ENCODE measurements at places on chromosomes 3 and 15.
A peak's percentile ranks its signal among the peaks of the same experiment; 100 is the strongest.

GRCh38 chr15:63430766-63431451 lies 49.3 kb upstream of the CA12 start:
- no peak for DNase-seq

- no peak for DNase-seq
These were observed 19.2 kb downstream of the KLF13 start for GRCh38 chr15:31345606-31346366.

DNA sequence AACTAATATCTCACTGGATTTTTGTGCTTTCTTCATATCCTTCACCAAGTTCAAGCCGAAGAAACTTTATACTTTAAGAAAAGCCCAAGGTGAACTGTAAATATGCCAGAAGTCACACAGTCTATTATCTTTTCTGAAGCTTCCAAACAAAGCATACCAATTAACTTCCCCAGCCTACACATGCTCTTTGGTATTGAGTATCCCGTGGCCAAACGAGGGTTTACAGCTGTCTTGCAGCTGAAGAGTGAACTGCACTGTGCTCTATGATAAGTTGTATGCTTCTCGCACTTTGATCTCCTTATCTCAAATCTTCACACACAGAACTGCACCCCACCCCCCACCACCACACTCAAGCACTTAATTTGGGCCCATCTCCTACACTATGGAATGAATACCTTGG lies 215.6 kb upstream of the VEPH1 start:
- no peak for DNase-seq

GRCh38 chr3:18422972-18423371 lies 2.2 kb downstream of the SATB1 start:
- DNase-seq: no peak

GRCh38 chr3:149462581-149463011 lies 11.9 kb upstream of the TM4SF4 start:
- DNase-seq: peak; percentile 40

DNA sequence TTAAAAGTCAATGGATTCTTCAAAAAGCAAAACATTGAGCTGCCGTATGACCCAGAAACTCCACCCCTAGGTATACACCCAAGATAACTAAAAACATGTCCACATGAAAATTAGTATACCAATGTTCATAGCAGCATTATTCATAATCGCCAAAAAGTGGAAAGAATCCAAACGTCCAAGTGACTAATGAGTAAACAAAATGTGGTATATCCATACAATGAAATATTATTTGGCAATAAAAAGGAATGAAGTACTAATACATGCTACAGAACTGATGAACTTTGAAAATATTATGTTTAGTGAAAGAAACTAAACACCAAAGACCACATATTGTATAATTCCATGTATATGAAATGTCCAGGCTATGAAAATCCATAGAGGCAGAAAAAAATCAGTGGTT lies 77.9 kb downstream of the THBS1 start:
- no peak for DNase-seq

DNA sequence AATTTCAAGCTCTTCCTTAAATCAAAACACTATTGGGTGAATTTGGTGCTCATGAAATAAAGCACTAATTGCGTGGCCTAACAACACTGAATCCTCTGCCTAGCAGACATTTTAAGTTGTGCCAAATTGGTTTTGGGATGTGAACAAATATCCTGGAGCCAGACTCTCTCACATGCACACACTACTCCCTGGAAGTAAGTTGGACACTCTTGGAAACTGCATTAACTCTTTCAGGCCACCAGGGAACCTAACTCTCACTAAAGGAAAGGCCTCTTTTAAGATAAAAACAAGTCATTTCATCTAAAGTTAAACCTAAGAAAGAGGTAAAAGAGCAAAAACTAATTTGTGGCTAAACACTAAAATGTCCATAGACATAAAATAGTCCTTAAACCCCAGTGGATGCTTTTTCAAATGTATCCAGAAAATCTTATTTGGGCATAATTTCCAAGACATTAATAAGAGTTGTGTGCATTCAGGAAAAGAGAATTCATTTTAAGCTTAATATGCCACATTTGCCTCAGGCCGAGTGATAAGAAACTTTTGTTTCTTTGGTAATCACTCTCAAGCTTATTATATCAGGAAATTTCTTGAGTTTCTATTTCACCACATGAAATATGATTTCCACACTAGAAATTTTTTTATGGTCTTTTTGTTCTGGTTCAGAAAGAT lies 61.8 kb downstream of the ZBTB20 start:
- DNase-seq: no peak

- no peak for DNase-seq
These were observed 35.7 kb upstream of the MYZAP start for GRCh38 chr15:57556040-57556439.

DNA sequence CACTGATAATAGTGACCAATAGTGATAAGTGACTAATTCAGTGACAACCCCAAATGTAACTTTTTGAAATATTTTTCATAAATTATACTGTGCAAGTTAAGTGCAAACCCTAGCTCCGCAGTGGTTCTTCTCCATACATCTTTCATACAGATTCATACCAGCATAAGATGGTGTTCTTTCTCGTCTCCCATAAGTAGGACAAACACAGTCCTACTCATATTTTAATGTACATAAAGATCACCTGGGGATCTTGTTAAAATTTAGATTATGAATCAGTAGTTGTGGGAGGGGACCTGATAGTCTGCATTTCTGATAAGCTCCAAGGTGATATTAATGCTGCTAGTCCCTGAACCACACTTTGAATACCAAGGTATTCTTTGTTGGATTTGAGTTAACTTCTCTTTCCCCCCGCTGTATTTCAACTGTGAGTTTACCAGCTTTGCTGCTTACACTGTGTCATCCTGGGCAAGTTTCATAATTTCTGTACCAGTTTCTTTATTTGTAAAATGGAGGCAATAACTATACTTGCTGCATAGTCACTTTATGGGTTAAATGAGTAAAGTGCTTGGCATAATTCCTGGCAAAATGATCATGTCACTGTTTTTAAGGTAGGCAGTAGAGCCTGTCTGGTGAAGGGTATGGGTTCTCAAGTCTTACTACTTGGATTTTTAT lies 34.7 kb upstream of the C3orf38 start:
- no peak for DNase-seq

GRCh38 chr15:93866476-93866875 lies 364.9 kb upstream of the MCTP2 start:
- DNase-seq: no peak

DNA sequence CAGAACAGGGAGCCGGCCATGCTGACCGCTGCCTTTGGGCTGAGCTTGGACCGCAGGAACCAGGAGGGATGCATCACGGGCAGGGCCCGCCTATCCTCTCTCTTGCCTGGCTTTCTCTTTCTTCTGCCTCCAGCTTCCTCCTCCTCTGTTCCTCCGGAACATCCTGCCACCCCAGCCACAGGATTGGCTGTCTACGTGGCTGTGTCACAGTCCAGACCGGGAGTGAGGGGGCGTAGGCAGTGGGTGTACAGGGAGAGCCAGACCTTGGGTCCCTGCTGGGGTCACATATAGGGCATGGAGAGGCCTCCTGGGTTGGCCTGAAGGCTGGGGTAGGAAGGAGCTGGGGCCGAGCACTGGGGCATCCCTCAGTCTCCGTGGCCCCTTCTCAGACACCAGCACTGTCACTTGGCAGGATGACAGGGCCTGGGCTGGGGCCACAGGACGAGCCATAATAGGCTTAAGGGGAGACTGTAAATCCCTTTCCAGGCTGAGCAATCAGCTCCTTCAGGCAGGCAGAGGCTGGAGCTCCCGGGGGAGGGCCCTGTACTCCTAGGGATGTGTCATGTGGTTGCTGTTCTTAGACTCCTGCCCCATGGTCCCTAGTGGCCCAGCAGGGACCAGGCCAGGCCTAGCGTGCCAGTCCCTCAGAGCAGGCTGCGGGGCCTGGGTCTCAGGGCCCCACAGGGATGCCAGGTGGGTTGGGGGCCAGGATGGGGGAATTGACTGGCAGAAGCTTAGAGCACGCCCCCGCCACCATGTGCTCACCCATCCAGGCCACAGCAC lies 25.4 kb downstream of the LINGO1 start:
- no peak for DNase-seq

GRCh38 chr3:184597829-184598573 lies 36.4 kb downstream of the EPHB3 start:
- DNase-seq: no peak

DNA sequence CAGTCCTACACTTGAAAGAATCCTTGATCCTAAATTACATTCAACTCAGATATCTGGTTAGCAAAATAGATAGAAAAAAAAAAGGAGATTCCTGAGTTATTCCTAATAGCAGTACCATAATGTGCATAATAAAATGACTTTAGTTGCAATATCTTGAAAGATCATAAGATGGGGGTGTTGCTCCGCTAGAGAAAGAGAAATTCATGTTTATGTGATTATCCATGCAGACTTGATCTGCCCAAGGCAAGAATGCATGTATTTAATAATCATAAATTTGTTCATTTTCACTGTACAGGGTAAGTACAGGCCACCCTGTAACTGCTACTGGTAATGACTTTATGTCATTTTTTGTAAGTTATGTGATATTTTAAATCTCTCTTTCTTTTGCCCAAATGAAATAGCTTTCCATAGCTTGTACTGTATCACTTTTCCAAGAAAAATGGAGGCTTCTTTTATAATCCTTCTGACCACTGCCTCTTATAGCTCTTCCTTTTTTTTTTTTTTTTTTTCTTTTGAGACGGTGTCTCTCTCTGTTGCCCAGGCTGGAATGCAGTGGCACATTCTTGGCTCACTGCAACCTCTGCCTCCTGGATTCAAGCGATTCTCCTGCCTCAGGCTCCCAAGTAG lies 84.6 kb downstream of the HCN4 start:
- no peak for DNase-seq

DNA sequence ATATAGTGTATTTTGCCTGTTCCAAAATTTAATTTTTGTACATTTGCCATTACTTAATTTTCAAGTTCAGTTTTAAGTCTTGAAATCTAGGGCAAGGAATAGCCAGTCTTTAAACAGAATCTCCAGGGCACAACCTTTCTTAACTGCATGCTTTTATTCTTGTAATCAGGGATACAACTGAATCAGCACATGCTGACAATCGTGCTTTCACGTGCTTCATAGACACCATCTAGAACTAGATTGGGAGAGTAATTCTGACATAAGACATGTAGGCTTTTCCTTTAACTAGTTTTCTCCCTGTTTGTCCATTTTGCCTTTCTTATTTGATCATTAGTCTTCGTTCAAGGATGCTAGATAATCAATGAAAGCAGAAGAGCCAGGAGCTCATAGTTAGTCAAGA lies 650.4 kb upstream of the CADM2 start:
- no peak for DNase-seq

DNA sequence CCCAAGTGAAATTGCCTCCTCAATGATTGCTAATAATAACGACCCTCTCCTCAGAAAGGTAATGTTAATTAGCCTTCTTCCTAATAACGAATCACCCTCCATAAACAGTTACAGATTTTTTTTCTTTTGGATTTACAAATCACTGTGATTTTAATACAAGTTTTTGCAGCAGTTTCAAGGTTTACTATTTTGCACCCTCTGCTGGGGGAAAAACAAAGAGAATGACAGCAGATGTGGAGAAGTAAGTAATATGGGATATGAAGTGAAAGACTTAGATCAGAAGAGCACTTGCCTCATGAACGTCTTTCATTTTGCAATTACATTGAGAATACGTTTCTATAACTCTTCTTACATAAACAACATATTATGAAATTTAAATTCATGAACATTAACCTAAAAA lies 16.1 kb upstream of the CNTN3 start:
- no peak for DNase-seq

GRCh38 chr3:50567386-50568167 lies at the start of gene C3orf18:
C3orf18 (minus strand) TSS chr3:50567747; CDS start chr3:50565699, 2,048 bp downstream.
- DNase-seq: peak; percentile 29

DNA sequence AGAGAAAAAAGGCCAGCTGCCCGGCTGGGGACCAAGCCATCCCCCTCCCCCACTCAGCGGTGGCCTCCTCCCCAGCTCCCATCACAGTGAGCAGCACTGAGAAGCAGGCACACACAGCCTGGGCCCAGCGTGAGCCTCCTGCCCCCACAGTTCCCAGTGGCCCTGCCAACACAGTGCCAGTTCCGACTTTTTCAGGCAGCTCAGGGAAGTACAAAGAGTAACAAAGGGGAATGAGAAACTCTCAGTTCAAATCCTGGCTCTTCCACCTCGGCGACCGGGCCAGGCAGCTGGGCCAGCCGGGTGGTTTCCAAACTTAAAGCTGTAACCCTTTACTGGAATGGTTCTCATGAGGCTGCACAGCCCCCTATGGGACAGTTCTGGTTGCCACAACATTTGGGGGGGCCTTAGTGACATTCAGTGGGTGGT lies 18.5 kb downstream of the TNK2 start:
- no peak for DNase-seq

GRCh38 chr3:155233213-155233612 lies 60.3 kb downstream of the STRIT1 start:
- DNase-seq: no peak

- DNase-seq: no peak
These were observed 1.1 kb downstream of the MCF2L2 start for GRCh38 chr3:183427196-183427875.

DNA sequence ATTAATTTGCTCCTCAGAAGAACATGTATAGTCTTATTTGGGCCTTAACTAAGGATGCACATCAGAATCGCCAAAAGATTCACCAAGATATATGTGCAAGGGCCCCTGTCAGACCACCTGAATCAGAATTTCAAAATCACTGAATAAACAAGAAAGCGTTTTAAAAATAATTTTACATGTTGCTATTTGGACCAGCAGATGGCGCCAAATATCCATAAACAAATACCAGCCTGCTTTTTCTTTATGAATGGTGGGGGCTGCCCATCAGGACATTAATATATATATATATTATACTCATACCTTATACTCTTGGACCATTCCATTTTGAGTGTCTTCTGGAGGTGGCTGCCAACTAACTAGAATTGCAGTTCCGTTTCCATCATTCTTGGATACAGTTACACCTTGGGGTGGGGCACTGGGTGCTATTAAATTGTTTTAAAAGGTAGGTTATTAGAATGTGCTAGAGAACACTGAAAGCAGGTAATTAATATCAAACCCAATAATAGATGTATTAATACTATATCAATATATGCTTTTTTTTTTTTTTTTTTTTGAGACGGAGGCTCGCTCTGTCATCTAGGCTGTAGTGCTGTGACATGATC lies 1108.3 kb downstream of the ROBO1 start:
- no peak for DNase-seq

- no peak for DNase-seq
These were observed 61.2 kb downstream of the THBS1 start for GRCh38 chr15:39642011-39642640.

DNA sequence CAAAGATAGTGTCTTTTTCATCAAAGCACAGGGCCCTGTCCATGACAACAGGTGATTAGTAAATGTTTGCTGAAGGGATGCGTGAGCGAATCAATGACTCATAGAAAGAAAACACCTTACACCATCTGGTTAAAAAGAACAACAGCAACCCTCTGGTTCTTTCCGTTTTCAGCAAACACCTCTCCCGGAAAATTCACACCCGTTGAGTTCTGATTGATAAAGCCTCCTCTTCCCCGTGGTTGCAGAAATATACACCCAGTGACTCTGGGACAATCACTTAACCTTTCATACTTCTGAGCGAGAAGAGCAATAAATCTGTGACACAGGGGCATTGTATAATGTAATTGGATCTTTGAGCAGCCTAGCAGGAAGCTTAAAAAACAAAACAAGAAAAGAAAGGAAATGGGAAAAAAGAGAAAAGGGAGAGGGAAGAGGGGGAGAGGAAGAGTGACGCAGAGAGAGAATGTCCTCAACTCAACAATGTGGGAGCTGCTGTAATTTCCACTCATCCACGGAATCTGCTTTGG lies 37.6 kb downstream of the ADAMTS9 start:
- no peak for DNase-seq
